ENCODE measurements at places on chromosomes 1 and 21.
A peak's percentile ranks its signal among the peaks of the same experiment; 100 is the strongest.

GRCh38 chr1:23126801-23127200 lies 41.9 kb downstream of the LUZP1 start:
- no peak for DNase-seq

DNA sequence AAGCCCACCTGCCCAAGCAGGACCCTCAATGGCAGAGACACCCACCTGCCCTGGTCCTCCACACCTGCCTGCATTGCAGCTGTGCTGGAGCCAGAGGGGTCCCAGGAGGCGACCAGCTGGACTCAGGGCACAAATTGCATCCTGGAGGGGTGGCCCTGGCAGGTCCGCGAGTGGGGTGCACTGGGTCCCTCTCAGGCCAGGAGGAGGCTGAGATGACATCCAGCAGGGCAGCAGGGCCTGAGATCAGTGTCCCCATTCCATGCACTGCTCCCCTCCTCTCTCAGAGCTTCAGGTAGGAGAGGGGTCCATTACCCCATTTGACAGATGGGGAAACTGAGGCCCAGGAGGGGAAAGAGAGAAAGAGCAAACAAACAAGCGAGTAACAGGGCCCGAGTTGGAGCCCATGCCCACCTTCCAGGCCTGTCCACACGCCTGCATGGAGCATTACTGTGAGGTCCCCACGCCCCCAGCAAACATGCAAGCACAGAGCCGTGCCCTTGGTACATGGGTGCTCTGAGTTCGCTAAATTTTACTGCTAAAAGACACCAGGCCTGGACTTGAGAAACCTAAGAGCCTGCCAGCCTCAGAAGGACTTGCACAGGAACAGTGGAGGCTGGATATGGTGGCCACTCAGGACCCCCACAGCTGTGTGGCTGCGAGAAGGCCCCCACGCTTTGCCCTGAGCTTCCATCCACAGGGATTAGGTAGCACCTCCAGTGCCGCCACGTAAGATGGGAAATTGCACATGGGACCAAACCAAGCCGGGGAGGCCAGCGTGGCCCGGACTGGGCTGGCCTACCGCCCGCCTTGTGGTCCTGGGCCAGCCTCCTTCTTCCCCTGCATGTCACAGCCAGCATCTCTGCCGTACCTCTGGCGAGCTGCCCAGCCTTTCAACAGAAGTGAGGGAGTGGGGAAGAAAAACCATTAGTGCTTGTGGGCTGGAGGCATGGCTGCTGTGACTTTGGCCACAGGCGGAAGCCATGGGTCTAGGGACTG lies 7.4 kb downstream of the WNT3A start:
- no peak for DNase-seq

GRCh38 chr1:65577278-65577677 lies 156.8 kb downstream of the LEPR start:
- DNase-seq = no peak

- no peak for DNase-seq
These were observed 5.7 kb downstream of the ZBTB7B start for GRCh38 chr1:155008015-155008941.

DNA sequence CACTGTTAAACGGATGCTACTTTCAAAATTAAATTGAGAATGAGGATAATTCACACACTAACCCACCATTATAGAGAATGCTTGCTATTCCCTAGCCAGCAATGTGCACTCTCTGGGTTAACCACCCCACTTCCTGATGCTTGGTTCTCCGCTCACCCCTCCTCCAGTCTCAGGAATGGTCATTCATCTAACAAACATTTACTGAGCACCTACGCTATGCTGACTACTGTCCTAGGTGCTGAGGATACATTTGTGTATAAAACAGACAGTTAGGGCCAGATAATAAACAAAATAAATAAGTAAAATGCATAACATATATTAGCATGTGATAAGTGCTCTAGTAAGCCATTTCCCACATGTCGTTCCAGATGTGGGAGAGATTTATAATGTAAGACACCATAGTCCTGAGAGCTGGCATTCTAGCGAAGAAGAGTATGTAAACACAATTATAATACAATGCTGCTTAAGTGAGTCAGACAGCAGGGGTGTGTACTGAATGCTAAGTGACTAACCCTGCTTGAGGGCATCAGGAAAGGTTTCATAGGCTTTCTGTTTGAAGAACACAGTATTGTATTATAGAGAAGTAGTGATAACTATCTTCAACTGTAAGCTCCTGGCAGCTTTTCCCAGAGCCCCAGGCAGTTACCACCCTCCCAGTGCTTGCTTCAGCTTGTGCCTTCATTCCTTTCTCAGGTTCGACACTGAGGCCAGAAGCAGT lies 126.7 kb upstream of the CACHD1 start:
- DNase-seq = peak; percentile 15

GRCh38 chr1:205068001-205068400 lies 16.3 kb downstream of the TMEM81 start:
- no peak for DNase-seq

- peak; percentile 80 for DNase-seq
These were observed at the start of gene CAMSAP2 for GRCh38 chr1:200738327-200738948. Gene CAMSAP2 (plus strand): TSS chr1:200738893. CDS start chr1:200739828, 935 bp downstream.

DNA sequence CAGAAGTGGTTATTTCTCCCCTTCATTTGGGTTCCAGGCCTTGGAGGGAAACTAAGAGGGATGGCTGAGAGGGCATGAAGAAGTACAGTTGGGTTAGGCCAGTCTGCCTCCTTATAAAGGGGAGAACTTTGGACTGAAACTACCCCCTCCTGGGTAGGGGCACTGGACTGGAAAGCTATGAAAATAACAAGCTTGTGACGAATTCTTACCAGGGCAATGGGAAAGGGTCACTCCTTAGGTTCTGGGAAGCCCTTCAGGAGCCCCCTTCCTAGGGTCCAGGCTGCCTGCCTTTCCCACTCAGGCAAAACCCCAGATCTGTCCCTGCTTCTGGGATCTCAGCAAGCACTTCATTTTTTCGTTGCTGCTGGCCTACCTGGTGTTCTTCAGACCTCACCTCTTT lies 9.8 kb upstream of the P3R3URF start:
- DNase-seq = no peak

- no peak for DNase-seq
These were observed 22.5 kb downstream of the TGFBR3 start for GRCh38 chr1:91863498-91863897.

GRCh38 chr1:26111530-26112406 lies at the start of gene PDIK1L:
Gene PDIK1L (plus strand): TSS chr1:26111824. CDS start chr1:26114309, 2,485 bp downstream.
- peak; percentile 93 for DNase-seq
